ENCODE measurements at places on chromosomes 6 and 20. TPM values are rescaled to one million over a fixed set of nuclear protein-coding genes. Genes with fewer than 3 reads are reported as not detected.

GRCh38 chr6:134626086-134626485 lies 308.2 kb upstream of the SGK1 start:
- DNase-seq = no peak

GRCh38 chr6:136544326-136544725 lies 5.9 kb downstream of the MAP7 start:
- no peak for DNase-seq

DNA sequence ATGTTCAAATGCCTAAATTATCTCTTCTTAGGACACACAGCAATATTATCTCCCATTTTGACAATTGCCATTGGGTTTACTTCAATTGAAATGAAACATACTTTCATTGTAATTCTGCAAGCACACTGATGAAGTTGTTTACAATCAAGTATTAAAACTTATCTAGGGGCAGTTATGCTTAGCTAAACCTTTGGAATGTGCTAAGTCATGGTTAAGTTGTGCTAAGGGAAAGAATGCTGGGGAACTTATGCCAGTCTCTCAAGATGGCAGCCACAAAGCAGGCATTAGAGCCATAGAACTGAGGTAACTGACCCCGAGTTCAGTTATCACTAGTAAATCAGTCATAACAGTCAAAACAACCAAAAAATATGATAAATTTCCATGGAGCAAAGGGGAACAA lies 59.1 kb upstream of the NT5E start:
- no peak for DNase-seq

GRCh38 chr6:136370988-136371728 lies 81.5 kb upstream of the BCLAF1 start:
- DNase-seq = no peak

The TRPC4AP gene
- total RNA-seq = 63.8 TPM

The ADGB gene
- total RNA-seq = not detected

All from H7 (cell line).